Left lobe of liver (tissue), 2 donors: ENCODE measurements at places on chromosomes 4 and X. TPM values are rescaled to one million over a fixed set of nuclear protein-coding genes. Genes with fewer than 3 reads are reported as not detected.

DNA sequence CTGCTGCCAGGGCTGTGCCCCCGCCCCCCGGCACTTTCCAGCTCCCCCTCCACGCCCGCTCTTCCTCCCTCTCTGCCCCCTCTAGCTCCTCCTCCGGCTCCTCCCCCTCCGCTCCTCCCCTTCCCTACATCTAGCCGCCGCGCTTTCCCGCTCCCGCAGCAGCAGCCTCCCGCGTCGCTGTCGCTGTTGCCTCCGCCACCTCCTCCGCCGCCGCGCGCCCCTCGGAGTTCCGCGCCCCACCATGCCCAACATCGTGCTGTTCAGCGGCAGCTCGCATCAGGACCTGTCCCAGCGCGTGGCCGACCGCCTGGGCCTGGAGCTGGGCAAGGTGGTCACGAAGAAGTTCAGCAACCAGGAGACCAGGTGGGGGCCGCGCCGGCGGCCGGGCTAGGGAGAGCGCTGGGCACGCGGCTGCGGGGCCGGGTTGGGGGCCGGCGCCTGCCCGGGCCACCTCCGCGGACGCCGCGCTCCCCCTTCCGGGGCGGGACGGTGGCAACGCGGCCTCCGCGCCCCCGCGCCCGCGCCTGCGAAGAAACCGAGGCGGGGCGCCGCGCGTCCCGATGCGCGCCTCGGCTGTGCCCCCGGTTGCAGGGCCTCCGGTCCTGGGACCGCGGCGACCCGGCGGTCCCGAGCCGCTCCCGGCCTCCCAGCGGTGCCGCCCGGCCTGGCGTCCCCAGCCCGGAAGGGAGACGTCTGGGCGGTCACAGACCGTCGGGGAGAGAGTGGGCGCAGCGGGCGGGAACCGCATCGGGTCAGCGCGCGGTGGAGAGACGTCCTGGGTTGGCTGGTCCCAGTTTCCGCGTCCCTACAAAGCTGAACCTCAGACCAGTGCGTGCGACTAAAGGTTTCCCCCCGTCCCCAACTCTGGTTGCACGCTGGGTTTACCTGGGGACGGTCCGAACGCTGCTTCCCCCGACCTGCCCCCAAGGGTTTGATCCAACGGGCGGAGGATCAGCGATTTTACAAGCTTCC lies at the start of gene PRPS2:
Gene PRPS2 (plus strand): TSS at position 156 of the 972 bp plus-strand sequence. CDS start 86 bp downstream, at position 242.
- peak; percentile 71 for DNase-seq

DNA sequence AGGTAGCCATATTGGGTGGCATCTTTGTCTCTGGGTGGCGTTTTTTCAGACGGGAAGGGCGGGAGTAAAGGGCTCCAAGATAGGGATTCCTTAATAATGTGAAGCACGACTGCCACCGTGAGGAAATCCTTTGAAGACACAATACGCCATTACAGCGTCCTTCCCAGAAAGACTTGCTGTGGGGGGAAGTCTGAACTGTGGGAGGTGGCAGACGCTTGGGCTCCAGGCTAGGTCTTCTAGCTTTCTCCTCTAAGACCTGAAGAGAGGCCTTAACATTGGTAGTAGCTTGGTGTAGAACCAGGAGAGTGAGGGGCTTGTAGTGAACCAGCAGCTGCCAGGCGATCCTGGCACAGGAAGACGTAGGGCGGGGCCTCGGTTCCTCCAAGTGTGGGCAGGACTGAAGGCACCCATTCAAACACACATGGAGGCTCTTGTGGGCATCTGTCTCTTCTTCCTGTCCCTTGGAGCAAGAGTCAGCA lies 197.3 kb downstream of the OR13H1 start:
- DNase-seq, result no peak

- no peak for DNase-seq
Measured at GRCh38 chr4:3223956-3224748, 24.8 kb upstream of the MSANTD1 start.

The PGAM4 gene
- not detected for total RNA-seq

- no peak for DNase-seq
Measured at GRCh38 chrX:37599729-37600128, 28.3 kb downstream of the LANCL3 start.

The ZNF674 gene
- total RNA-seq, result 1.8 TPM

The EDA gene
- total RNA-seq, result 2.5 TPM

The OSTC gene
- 72.8 TPM for total RNA-seq

- no peak for DNase-seq
Measured at GRCh38 chrX:100962811-100963210, 6.7 kb upstream of the ARL13A start.

DNA sequence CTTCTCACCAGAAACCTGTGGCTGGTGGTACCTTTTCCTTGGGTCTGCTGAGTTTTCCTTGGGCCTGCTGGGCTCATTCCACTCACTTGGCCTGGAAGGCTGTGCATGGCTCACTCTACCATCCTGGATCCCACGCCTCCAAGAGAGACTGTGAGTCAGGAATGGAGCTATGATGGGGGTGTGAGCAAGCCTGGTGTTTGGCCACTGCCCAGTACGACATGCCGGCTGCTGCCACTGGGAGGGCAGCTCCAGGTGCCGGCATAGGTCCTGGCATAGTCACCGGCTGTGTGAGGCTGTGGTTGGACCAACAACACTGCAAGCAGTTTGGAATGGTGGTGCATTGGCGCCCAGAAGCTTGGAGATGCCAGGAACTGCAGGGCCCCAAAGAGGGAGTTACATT lies 721.7 kb downstream of the PCDH18 start:
- DNase-seq, result no peak

The OFD1 gene
- 10.1 TPM for total RNA-seq

DNA sequence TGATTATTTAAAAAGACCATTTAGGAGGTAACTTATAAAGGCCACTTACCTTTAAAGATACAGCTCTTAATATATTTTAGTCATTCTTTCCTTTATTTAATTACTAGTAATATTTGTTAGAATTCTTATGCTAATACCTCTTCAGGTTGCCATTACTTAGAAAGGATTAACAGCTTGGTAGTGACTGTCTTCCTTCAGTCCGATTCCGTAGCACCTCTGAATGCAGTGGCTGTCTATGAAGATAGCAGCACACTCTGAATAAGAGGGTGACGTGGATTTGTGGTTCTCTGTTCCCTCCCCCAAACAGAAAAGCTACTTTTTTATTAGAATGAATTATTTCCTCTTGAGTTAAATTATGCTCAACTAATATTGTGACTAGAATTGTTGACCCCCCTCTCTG lies 92.6 kb upstream of the TENM3 start:
- DNase-seq, result no peak
